Neural crest cell (in vitro differentiated cells): ENCODE measurements at places on chromosomes 2 and 18. TPM values are rescaled to one million over a fixed set of nuclear protein-coding genes. Genes with fewer than 3 reads are reported as not detected.

- H3K27ac ChIP-seq: no peak overlapping the region
- no peaks in the 10 kb centered on the region for H3K4me1 ChIP-seq
- no peak for DNase-seq
- no peak overlapping the region for H3K4me3 ChIP-seq
Observed at GRCh38 chr2:40680547-40680946, 228.7 kb upstream of the SLC8A1 start.

GRCh38 chr18:75097491-75098225 lies 111.3 kb downstream of the PTGR3 start:
- no peaks in the 10 kb centered on the region for H3K27me3 ChIP-seq
- no peak overlapping the region for H3K27ac ChIP-seq
- H3K4me3 ChIP-seq: no peak overlapping the region
- H3K4me1 ChIP-seq: no peaks in the 10 kb centered on the region

- H3K4me1 ChIP-seq: no peaks in the 10 kb centered on the region
- no peaks in the 10 kb centered on the region for H3K27me3 ChIP-seq
- no peak for DNase-seq
- no peak overlapping the region for H3K4me3 ChIP-seq
Observed at GRCh38 chr18:29960539-29960938, 1082.0 kb downstream of the DSC3 start.

DNA sequence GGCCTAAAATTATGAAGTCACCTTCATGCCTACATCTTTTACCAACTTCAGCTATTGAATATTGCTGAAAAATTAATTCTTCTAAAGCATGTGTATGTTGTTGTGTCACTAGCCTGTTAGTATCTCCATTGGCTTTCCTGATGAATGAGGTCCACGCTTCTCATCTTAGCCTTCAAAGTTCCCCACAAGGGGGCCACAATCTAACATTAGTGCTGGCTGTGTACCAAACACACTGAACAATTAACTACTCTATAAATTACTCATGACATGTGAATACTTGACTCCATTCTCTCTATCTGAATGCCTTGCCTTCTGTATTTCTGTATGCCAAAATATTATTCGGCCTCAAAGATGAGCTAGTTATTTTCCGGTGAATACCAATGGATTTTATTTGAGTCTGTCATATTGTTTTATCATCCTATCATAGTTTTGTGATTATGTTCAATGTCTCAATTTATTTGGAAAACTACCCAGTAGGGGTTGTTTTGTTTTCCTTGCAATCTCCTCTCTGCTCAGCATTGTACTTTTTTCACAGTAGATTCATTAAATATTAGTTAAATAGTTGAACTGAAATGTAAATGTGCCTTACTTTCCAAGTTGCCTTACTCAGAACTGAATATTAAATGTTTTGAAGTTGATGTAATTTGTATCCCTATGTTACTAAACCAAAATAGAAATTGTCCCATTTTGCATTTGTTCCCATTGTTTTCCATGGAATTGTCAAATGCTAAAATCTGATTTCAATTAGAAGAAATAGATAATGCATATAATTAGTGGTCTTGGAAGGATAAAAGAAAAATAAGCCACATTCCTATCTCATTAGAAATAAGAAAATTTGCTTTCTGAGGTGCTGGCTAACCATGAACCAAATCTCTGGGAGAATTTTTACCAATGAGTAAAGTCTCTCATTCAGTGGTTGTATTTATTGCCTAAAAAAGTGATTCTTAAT lies 208.4 kb upstream of the COL3A1 start:
- no peaks in the 10 kb centered on the region for H3K36me3 ChIP-seq
- H3K27me3 ChIP-seq: no peaks in the 10 kb centered on the region
- H3K27ac ChIP-seq: no peak overlapping the region
- H3K4me3 ChIP-seq: no peak overlapping the region
- no peaks in the 10 kb centered on the region for H3K4me1 ChIP-seq
- DNase-seq: peak; percentile 2

- H3K4me1 ChIP-seq: peaks cover 40% of the 10 kb centered on the region
- no peaks in the 10 kb centered on the region for H3K36me3 ChIP-seq
- peaks cover 32% of the 10 kb centered on the region for H3K27me3 ChIP-seq
- DNase-seq: peak; percentile 87
- peak within 1 kb of the TSS; percentile 96 for H3K4me3 ChIP-seq
Observed at GRCh38 chr2:73926493-73927327, at the start of gene DGUOK. DGUOK (plus strand) TSS chr2:73926880; CDS start chr2:73926911, 31 bp downstream.

DNA sequence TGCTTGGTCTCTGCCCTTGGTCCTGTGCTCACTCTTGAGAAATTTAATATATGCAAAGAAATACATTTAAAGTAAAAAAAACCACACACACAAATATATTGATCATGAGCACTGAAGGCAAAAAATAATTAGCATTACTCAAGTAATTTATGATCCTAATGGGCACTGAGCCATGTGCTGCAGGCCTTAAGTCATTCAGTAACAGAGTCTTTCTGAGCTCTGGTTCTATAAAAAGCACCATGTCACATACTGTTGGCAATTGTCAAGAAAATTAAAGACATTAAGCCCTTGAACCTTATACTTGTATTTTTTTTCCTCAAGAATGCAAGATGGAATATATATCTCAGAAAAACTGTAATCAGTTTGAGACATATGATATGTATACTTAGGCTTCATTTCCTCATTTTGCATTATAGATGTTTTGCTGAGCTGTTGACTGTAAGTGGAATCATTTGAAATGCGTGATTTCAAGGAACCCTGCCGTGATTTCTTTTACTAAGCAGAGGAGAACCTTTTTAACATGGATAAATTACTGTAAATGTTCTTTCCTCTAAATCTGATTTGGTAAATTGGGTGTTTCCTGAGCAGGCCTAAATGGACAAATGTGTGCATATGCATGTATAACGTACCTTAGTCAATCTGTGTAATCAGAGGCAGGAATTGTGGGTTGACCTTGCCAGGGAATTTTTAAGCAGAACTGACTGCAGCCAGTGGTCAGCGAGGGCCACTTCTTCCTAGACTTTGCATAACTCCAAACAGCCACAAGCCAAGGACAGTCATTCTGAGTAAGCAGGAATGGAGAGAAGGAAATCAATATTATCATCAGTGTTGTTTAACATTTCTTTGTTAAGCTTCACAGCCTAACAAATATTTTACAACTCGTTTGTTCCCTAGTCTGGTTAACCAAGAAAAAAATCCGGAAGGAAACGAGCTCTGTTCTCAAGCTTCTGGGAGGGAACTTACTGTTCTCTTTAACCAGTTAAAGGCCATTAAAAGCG lies 191.5 kb upstream of the ATP5MC3 start:
- no peak overlapping the region for H3K27ac ChIP-seq
- no peak overlapping the region for H3K4me3 ChIP-seq
- H3K4me1 ChIP-seq: no peaks in the 10 kb centered on the region

- H3K4me3 ChIP-seq: peak overlapping the region; percentile 80
- H3K36me3 ChIP-seq: peaks cover 2% of the 10 kb centered on the region
- H3K4me1 ChIP-seq: peaks cover 88% of the 10 kb centered on the region
- no peaks in the 10 kb centered on the region for H3K27me3 ChIP-seq
- no peak for DNase-seq
Observed at GRCh38 chr2:239212121-239212928, 188.5 kb downstream of the HDAC4 start.

The NOL4 gene
- 0.14 and 0.63 TPM in 2 replicates for total RNA-seq

The SRD5A2 gene
- total RNA-seq: not detected in 2 replicates

The HOXD1 gene
- not detected in 2 replicates for total RNA-seq
